ENCODE measurements at places on chromosomes 5 and 9.
A peak's percentile ranks its signal among the peaks of the same experiment; 100 is the strongest.

DNA sequence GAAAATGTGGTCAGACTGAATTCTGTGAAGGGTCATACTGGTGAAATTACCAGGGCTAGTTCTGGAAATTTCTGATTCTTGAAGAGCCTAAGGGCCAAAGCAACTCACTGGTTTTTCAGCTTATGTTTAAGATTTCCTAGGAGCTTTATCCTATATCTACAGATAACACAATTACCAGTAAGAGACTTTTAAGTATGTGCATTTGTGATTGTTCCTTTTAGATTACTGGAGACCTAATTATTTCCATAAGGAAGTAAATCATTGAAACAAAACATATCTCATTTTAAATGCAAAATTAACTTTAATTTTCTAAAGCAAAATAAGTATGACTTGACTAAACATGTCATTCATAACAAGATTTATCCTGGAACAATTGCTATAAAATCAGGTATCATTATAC, 134.2 kb downstream of the MPDZ start:
- no peak for DNase-seq

DNA sequence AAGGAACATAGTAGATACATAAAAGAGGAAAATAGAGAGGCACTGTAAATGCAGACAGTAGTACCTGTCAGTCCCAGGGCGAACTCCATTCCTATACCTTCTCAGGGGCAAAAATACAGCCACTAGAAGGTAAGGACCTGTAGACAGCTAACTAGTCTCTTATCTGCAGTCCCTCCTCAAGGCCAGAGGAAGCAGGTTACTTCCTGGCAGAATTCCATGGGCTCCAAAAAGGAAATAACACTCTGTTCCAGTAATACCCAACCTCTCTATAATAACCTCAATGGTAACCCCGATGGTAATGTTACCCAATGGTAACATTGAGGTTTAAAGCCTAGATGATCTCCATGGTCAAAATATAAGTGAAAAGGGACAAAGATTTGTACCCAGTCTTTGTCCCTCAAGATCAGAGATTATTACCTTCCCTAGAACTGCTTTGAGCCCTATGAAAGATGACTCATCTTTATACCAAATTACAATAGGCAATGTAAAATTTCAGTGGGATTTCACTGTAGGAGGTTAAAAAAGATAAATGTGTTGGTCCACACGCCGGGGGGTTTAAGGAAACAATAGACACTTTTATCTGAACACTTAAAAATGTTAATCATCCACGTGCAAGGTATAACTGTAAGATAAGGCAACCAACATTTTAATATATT, 113.0 kb downstream of the DENND1A start:
- DNase-seq, result no peak

DNA sequence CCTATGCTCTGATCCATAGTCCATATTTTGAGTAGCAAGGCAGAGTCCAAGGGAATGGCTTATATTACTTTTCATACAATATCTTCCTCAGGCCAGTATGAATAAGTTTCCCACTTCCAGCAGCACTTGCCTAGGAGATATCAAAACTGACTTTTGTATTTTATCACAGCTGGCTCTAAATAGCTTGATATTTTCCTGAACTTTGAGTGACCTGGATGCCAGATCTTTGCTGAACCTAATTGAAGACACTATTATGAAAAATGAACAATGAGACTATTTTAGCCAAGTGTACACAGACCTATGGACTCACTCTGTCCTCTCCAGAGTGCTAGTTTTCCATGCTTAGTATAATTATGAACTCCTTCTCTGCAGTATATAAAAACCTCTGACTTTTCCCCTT, 475.6 kb upstream of the PTGER4 start:
- no peak for DNase-seq

DNA sequence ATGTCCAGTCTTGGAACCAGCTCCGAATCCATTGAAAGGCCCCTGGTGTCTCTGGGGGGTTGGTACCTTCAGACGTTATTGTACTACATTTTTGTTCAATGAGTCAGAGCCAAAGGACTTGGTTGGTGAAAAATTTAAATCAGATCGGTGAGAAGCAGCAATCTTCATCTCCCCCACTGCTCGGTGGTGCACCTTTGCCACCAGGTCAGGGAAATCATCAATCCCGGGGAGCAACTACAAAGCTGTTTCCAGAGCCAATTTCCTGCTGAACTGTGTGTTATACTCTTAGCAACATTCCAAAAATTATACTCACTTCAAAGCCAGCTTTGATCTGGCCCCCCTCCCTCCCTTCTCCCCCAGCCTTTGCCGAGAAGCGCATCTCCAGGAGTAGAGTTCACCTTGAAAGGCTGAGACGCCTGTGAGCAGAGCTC, 375.2 kb upstream of the WWC1 start:
- DNase-seq, result no peak

DNA sequence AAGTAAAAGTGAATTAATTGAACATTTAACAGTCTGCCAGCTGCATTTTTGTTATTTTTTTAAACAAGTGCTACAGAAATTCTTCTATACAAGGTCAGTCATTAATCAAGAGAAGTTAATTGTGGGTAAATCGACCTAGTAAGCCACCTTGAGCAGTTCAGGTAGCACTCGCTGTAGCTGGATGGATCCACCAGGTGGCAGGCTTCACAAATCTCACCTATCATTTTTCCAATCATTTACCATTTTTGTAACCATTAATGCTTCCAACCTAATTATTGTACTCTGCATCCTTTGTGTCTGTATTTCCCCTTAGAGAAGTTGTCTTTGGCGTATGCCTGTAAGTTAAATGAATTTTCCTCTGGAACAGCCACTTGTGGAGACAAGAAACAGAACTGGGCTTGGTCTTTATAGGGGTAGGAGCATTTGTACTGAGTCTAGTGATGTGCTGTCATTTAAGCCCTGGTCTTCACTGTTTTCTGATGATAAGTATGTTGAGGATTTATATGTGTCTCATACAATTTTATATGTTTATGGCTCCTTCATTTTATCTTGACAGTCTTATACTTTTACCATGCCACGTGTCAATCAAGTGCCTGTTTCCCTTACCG, 39.5 kb downstream of the CD180 start:
- peak; percentile 30 for DNase-seq

DNA sequence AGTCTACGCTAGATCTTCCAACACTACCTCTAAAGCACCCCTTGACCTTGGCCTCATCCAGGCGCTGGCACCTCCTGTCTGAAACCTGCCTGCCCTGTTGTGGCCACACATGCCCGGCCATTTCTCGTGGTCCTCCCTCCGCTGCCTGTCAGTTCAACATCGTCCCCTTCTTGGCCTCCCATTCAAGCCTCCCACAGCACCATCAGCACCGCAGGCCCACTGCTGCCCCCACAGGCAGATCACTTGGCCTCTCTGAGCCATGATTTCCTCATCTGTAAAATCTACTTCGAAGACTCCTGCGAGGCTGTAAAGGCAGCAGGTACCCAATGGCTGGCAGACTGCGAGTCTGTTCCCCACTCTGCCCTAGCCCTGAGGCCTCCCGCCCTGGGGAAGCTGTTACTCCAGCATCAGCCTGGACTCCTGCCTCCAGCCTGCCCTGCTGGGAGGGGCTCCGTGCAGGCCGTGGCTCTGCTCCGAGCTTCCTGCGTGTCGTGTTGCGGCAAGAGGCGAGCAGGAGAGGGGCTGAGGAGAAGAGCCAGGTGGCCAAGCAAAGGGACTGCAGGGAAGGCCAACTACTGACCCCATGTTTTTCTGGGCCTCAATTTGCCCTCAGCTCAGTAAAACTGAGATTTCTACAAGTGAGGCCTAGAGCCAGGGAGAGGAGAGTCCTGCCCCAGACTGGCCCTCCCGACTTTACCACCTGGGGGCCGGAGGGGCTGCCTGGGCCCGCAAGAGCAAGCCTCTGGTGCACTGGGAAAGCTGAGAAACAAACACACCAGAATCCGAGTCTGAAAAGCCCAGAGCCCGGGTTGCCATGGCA, 70.5 kb upstream of the LRRTM2 start:
- DNase-seq, result no peak

DNA sequence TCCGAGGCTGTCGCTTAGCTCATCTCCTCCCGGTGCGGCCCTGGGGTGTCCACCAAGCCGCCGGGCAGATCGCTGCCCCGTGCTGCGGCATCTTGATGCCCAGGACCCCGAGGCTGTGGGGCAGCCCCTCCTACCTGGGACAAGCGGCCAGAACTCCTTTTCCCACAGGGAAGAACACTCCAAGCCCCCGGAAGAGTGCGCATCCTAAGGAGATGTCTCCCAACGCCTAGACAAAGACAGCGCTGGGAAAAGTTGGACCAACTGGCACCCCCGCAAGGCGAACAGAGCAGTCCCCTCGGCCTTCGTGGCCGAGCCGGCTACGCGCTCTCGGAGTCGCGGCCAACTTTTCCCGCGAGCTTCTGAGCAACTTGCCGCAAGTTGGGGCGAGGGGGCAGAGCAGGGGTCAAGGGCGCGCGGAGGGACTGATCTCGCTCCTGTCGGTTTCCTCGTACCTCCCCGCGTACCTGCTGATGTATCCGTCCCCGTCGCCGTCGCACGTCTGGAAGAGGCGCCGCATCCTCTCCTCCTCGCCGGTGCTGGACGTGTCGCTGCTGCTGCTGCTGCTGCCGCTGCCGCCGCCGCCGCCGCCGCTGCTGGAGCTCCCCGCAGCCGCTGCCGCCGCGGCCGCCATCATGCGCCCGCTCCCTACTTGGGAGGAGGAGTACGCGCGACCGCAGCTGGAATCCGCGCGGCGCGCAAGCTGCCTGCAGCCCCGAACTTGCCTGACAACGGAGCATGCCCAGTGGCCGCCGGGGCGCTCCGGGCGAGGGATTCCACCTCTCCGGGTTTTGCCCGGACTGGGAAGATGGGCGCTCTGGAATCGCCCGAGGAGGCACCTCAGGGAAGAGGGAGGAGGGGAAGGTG, at the start of gene MCC:
Gene MCC (minus strand): TSS at position 673 of the 864 bp plus-strand sequence.
- DNase-seq, result no peak

- no peak for DNase-seq
These were observed 84.3 kb upstream of the MELK start for GRCh38 chr9:36488389-36488756.

GRCh38 chr5:126659805-126660482, 59.2 kb downstream of the PHAX start:
- DNase-seq, result no peak

DNA sequence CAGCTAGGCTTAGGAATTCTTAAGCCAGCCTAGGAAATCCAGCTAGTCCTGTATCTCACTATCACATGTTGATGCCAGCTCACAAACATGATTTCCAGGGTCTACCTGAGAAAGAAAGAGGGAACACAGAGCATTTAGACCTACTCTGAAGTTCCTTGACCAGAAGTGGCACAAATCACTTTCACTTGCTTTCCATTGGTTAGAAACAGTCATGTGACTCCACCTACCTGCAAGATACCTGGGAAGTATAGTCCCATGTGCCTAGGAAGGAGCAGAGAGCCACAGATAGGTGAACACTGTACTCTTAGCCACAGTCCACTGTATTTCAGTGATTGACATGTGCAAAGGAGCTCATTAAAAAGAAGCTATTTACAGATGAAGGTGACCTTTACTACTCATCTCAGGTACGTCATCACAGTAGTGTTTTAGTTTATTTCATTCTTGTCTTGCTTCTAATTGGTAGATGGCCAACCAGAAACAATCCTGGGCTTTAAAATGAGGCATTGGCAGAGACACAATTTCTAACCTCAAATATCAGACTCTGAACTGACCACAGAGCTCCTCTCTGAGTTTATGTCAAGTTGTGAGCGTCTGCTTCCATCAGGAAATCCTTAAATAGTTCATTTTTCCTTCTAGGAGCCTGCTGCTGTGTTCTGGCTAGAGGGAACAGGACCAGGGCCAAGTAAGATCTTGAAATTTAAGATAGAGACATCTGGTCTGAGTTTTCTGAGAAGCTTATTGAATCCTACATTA, 340.7 kb downstream of the TLE4 start:
- no peak for DNase-seq

DNA sequence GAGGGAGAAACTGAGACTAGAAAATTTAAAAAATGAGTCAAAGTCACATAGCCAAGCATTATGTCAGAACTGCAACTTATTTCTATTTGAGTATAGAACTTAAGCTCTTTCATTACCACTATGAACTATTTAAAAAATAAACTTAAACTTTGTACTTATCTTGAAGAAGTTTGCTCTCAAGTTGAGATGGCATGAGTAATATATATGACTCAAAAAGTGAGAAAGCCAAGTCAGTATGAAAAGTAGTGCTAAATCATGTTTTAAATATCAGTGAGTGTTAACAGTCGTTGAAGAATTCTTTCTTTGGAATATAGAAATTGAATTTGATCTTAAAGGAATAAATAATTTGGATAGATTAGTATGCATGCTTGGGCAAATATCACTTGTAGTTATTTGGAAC, 36.3 kb upstream of the CDH10 start:
- no peak for DNase-seq

- no peak for DNase-seq
These were observed 11.8 kb upstream of the JAK2 start for GRCh38 chr9:4973246-4973645.

DNA sequence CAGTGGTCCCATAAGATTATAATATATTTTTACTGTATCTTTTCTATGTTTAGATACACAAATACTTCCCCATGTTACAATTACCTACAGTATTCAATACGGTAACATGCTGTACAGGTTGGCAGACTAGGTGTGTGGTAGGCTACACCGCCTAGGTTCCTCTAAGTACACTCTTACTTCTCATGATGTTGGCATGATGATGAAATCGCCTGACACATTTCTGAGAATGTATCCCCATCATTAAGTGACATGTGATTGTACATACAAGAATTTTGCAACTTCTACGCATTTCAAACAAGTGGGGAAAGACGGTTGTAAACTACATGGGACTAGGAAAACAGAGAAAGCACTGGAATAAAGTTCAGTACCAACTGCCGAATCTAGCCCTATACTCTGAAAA, 53.3 kb downstream of the SETX start:
- no peak for DNase-seq

- no peak for DNase-seq
These were observed 188.4 kb downstream of the PCSK1 start for GRCh38 chr5:96244696-96245095.

GRCh38 chr5:2724031-2724581, 27.4 kb downstream of the IRX2 start:
- DNase-seq, result no peak

DNA sequence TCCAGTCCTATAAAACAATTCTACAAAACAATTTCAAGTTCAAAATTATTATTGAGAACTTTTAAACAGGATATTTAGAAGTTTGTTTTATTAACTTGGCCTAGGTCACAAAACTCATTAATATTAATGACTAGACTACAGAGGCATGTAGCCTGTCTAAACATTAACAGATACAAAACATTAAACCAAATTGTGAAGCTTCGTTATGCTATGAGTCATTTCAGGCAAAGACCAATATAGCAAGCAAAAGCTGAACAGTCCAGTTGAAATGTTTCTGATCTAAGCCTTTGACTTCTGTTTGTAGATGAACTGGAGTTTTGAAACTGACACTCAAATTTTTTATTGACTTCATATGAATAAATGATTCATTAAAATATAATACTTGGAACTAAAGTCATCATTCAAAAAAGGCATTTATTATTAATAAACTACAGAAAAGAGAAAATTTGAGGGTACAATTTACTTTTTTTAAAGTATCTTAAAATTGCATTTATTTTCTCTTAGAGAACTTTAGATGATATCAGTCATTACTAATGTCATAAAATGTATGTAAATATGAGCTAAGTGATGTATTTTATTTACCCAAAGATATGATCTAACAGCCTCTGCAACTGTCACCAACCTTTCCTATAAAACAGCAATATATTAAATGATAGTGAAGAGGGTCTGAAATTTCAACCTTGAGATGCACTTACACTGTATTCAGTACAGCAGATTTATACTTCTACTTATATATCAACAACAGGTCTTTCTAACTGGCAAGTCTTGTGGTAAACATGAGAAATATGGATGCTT, 188.8 kb downstream of the COMMD10 start:
- no peak for DNase-seq

Measured in GM12864 (cell line).